ENCODE measurements at places on chromosomes 1 and 21.

DNA sequence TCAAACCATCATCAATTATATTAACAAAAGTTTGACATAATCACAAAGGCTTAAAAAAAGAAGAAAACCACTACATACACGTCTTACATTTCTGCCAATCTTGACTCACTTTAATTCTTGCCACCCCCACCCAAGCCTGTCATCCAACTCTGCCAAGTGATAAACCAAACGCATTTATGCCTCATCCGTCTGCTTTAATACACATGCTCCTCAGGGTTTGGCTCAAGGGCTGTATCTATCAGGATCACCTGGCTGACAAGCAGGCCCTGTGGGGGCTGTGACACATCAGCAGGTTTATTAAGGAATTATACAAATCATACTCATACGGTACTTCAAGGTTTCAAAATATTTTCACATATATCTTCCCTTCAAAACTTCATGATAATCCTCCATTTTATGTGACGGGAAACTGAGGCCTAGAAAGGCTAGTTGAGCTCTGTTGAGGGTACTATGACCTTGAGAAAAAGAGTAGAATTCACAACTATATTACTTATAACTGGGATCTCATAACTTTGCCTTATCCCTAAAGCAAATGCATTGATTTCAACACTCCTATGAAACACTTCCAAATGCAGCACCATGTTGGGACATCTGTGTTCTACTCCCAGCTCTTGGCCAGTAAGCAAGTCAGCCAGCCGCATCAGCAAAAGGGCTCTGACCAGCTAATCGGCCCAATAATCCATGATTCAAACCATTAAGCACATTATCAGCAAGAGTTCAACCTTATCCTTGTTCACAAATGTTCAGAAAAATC lies 8.7 kb downstream of the SORT1 start:
- no peak for DNase-seq

- DNase-seq: no peak
These were observed 43.1 kb downstream of the PCNX2 start for GRCh38 chr1:233252441-233252840.

GRCh38 chr21:18138507-18138906 lies 106.1 kb upstream of the CHODL start:
- no peak for DNase-seq

DNA sequence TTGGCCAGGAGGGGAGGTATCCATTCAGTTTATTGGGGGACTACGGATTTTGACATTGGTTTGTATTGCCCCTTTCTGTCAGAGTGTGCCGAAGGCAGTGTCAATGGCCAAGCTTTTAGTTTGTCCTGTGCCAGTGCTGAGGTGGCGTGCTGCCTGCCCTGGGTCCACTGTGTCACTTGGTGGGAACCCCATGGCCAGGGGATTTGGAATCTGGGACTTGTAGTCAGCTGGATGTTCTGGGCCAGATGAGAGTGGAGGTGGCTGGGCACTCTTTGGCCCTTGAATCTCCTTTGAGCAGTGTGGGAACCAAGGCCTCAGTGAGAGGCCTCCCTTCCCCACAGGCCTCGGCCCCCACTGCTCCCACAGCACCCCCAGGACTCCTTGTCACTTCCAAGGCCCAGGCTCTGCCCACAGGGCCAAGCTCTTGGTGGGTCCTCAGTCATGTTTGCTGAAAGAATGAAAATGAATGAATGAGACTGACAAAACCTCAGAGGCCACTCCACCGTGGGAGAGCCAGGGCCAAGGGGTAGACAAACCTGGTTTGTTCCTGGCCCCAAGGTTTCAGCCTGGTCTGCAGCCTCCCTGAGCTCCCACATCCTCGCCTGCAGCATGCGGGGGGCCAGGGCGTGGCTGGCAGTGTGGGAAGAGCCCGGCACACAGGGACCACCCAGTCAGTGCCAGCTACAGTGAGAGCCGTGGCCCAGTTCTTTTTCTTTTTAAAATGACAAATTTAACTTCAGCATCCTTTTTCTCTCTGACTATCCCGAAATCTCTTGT lies 412.2 kb downstream of the MATN1 start:
- DNase-seq: no peak

- no peak for DNase-seq
These were observed 2.3 kb downstream of the ARTN start for GRCh38 chr1:43935711-43936427.

DNA sequence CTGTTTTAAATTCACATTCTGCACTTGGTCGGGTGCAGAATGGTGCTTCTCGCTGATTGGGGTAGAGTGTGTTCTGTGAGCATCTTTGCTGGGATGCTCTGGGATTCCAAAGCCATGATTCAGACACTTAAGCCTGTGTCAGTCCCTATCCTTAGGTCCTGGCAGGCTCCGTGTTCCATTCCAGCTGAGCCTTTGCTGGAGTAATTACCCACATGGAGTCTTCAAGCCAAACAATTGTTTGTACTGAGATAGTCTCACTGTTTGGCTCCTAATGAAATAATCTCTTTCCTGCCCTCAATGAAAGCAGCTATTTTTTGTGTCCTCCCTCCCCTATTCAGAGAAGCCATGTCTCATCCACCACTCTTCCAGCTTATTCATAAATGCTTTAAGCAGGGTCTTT lies 18.7 kb downstream of the SMAP2 start:
- no peak for DNase-seq

DNA sequence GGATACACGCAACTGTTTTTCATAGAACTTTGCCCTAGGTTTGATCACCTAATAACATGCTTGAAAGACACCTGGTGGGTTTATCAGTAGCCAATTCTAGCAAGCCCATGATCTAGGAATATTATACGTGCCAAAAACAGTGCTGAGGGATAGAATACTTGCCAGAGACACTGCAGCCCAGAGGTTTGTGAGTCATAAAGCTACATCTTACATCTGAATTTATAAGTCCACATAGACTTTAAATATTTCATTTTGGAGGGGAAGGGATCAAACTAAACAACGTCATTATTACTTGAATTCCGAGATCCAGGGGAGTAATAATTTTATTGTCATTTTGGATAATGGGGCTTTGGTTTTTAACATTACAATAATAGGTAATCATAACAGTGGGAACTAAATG lies 31.7 kb downstream of the RGL1 start:
- no peak for DNase-seq
